Right lobe of liver (tissue), 6 donors: ENCODE measurements at places on chromosomes 7 and 10.

DNA sequence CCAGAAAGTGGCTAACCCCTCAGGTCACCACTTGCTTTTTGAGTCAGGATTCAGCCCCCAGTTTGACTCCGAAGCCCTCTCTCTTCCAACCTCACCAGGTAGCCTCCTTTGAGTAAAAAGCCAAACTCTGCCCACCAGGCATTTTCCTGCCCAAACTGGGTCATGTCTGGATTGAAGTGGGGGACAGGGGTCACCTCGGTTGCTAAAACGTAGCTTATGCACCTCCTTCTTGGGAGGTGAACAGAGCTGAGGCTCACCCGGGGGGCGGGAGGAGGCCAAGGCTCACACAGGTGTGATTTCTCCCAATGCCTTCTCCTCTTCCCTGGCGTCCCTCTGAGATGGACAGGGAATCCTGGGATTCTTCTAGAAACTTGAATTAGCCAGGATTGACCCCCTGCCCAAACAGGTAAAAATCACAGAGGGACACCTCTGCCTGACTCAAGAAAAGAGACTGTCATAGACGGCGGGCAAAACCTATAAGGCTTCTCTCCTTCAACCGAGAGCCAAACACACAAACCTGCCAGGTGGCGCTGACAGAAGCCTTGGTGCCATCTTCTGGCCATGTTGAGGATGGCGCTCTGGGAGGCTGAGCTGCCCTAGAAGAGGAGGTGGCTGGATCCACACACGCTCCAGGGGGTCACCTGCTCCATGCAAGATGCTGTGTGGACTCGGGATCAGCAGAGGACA, 51.6 kb downstream of the PRLHR start:
- H3K4me3 ChIP-seq = no peak overlapping the region
- no peak overlapping the region for H3K27ac ChIP-seq
- no peaks in the 10 kb centered on the region for H3K36me3 ChIP-seq
- DNase-seq = peak; percentile 60

- no peaks in the 10 kb centered on the region for H3K27me3 ChIP-seq
- H3K27ac ChIP-seq = no peak overlapping the region
- no peaks in the 10 kb centered on the region for H3K36me3 ChIP-seq
- no peak for DNase-seq
- no peak overlapping the region for H3K4me3 ChIP-seq
- no peaks in the 10 kb centered on the region for H3K4me1 ChIP-seq
Observed at GRCh38 chr10:34175121-34175520, 640.0 kb downstream of the PARD3 start.

DNA sequence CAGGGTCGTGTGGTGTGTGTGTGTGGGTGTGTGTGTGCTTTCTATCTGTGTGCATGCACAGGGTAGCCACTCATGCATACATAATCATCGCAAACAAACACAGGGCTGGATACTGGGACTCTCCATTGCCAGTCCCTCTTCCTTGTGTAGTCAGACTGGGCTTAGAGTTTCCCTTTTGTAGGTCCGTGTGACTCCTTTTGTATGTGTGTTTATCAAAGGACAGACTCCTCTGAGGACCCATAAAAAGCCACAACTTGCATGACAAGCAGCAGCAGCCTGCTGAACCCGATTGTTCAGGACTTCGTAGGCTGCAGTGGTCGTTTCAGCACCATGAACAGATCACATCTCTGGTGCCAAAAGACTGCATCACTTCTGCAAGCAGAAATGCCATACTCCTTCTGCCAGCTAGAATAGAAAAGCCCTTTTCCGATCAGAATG, 895 bp downstream of the VSTM2A start:
- H3K4me3 ChIP-seq = no peak overlapping the region
- no peak for DNase-seq
- H3K27me3 ChIP-seq = peaks cover 26% of the 10 kb centered on the region
- H3K36me3 ChIP-seq = no peaks in the 10 kb centered on the region
- no peaks in the 10 kb centered on the region for H3K4me1 ChIP-seq

DNA sequence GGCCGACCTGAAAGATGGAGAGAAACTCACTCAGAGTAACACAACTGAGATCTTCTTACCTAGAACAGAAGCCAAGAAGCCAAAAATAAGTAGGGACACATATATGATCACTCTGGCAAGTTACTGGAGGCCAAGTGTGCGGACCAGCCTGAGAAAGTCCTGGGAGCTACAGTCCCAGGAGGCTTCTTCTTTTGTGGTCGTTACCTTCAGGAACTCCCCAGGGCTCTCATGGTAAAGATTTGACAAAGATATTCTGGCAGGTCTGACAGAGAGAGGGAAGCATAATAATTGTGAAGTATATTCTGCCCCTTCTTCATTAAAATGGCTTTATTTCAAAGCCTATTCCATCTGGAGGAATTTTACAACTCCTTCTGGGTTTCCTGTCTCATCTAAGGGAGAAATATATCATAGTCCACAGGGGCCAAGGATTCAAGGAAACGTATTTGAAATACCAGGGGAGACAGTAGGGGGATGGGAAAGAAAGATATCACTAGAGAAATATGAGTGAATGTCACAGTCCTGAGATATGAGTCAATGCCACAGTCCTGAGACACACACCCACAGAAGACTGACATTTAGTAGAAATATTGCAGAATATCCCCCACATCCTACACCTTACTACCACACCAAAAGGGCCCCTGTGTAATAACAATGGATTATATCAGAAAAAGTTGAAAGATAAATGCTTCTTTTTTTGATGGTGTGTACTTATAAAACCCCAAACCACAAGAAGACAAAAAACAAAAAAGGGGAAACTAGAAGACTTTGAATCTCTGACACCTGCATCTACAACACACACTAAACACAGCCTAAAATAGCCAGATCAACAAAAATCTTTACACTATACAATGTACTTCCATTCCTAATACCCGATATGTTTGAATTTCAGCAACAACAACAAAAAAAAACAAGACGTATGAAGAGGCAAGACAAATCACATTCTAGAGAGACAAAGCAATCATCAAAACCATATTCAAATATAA, 594.2 kb upstream of the NRG3 start:
- H3K4me1 ChIP-seq = no peaks in the 10 kb centered on the region
- H3K4me3 ChIP-seq = no peak overlapping the region
- no peak overlapping the region for H3K27ac ChIP-seq
- no peak for DNase-seq
- H3K27me3 ChIP-seq = no peaks in the 10 kb centered on the region

DNA sequence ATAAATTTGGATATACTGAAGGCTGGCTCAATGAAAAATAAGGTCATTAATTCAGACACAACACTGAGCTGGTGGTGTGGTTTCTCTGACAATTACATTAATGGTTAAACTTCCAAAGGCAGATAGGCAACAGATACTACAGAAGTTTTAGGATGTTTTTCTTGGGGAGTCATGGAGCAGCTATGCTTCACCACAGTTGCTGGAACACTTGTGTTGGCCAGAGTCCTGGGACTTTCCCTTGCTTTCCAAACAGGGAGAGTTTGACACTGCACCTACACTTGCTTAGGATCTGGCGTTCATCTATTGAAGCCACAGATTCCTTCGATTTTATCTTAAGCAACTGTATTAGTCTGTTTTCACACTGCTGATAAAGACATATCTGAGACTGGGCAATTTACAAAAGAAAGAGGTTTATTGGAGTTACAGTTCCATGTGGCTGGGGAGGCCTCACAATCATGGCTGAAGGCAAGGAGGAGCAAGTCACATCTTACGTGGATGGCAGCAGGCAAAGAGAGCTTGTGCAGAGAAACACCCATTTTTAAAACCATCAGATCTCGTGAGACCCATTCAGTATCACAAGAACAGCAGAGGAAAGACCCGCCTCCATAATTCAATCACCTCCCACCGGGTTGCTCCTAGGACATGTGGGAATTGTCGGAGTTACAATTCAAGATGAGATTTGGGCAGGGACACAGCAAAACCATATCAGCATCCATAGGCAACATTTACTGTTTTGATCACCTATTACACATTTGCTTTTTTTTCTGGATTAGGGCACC, 27.8 kb upstream of the TMEM178B start:
- H3K36me3 ChIP-seq = no peaks in the 10 kb centered on the region
- no peak for DNase-seq
- no peak overlapping the region for H3K27ac ChIP-seq
- H3K27me3 ChIP-seq = no peaks in the 10 kb centered on the region
- no peaks in the 10 kb centered on the region for H3K4me1 ChIP-seq
